ENCODE measurements at places on chromosomes 2 and 18. TPM values are rescaled to one million over a fixed set of nuclear protein-coding genes. Genes with fewer than 3 reads are reported as not detected.

The AQP12B gene
- not detected for polyA plus RNA-seq

The UGT1A8 gene
- not detected for polyA plus RNA-seq

The ZSWIM2 gene
- not detected for polyA plus RNA-seq

The SKOR2 gene
- polyA plus RNA-seq = not detected

The HTRA2 gene
- polyA plus RNA-seq = 61.4 TPM

The SCYGR4 gene
- polyA plus RNA-seq = not detected

The GREB1L gene
- polyA plus RNA-seq = 0.16 TPM

The KIF1A gene
- 0.20 TPM for polyA plus RNA-seq

The RAB3GAP1 gene
- 16.7 TPM for polyA plus RNA-seq

The EHD3 gene
- polyA plus RNA-seq = 6.8 TPM

The SLC38A11 gene
- not detected for polyA plus RNA-seq

The CD207 gene
- not detected for polyA plus RNA-seq
